Foreskin keratinocyte (primary cell): ENCODE measurements at places on chromosomes 6 and 20. TPM values are rescaled to one million over a fixed set of nuclear protein-coding genes. Genes with fewer than 3 reads are reported as not detected.
A peak's percentile ranks its signal among the peaks of the same experiment; 100 is the strongest.

GRCh38 chr6:7642791-7643190 is 52.8 kb downstream of the SNRNP48 start:
- DNase-seq, result no peak

GRCh38 chr20:44527716-44528199 is 5.9 kb upstream of the SERINC3 start:
- no peak for DNase-seq

- no peak for DNase-seq
These were observed 52.2 kb downstream of the JARID2 start for GRCh38 chr6:15297895-15298590.

- DNase-seq, result peak; percentile 83
These were observed 45.8 kb upstream of the JARID2 start for GRCh38 chr6:15200087-15200486.

- no peak for DNase-seq
These were observed 106.6 kb downstream of the ADGRG6 start for GRCh38 chr6:142408409-142408808.

DNA sequence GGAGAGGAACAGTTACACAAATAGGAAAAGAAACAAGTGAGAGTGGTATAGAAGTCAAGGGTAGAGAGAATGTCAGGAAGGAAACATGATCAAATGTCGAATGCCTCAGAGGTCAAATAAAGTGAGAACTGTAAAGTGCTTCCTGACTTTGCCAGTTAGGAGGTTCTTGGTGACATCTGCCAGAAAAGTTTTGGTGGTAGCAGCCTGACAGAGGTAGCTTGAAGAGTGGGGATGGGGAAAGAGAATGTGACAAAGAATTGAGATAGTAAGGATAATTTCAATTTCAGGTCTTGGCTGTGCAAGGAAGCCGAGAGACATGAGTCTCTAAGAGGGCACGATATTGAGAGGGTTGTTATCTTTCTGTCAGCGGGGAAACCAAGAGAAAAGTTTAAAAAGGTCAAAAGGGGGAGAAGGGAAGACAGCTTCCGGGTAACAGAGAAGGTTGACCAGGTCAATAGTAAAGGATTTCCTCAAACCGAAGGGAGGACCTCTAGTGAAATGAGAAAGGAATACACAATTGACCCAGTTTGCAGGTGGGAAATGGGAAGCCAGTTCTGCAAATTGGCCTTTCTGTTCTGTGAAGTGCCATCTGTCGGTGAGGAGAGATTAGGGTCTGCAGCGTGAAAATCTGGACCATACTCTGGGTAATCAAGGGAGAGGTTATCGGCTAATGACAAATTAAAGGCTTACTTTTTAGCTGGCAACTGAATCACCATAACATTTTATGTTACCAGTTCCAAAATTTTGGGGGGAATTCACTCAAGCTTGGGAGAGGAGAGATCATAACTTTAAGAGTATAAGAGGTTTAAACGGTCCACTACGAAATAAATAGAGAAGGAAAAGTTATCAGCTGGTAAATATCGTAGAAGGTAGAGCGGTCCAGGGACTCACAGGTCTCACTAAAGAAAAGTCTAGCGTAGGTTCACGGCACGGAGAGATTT is 973 bp upstream of the BRD2 start:
- DNase-seq, result peak; percentile 47

GRCh38 chr6:54204921-54205591 is 93.8 kb downstream of the MLIP start:
- DNase-seq, result no peak

GRCh38 chr20:64049060-64049877 is at the start of gene SOX18:
Gene SOX18, minus strand, starts transcription at chr20:64049639. Its CDS starts 123 bp downstream, at chr20:64049516.
- no peak for DNase-seq

DNA sequence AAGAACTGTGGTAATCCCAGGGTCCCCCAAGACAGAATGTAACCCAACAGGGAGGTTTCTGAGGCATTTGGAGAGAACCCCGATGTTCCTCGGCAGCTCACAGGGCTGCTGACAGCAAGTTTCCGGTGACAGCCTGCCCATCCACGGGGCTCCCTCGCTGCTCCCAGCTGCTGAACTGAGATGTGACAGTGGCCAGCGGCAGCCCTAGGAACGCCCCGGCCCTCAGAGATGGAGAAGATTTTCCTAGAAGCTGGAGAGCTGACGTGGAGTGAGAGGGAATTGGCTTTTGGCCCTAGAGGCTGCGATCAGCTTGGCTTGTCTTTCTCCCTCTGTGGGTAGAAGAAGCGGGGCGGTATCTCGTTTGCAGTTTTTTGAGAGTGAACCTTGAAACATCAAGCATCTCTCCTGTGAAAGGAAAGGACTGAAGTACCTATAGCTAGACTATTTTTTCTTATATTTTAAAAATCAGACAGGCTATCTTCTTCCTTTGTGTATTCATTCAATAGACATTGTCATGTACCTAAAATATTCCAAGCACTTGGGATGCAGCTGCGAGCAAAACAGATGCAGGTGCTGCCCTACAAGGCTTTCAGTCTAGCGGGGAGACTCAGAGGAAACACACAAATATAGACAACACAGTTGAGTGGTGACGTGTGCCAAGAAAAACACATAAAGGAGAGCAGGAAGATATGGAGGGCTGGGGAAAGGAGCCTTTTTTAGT is 28.4 kb upstream of the NFATC2 start:
- DNase-seq, result no peak

The C20orf204 gene
- 0.18 and 0.34 TPM in 2 replicates for total RNA-seq

The AKAP12 gene
- total RNA-seq, result 7.0 and 28.7 TPM in 2 replicates
